ENCODE measurements at places on chromosomes 7 and 10.

DNA sequence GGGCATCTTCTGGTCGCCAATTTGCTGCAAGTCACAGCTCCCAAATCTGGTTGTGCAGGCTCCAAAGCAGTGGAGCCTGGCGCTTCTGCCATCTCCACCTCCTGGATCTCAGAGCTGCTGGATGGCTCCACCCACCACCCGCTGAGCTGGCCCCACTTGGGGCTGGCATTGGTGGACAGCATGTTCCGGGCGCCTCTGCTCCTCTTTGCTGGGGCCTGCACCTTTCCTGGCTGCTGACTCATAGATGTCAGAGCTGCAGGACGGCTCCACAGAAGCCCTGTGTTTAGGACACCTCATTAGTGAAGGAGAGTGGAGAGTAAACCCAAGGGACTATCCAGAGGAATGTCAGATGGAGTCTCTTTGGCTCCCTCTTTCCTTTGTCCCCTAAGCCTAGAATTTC lies 27.4 kb downstream of the MAPK8 start:
- DNase-seq = no peak

DNA sequence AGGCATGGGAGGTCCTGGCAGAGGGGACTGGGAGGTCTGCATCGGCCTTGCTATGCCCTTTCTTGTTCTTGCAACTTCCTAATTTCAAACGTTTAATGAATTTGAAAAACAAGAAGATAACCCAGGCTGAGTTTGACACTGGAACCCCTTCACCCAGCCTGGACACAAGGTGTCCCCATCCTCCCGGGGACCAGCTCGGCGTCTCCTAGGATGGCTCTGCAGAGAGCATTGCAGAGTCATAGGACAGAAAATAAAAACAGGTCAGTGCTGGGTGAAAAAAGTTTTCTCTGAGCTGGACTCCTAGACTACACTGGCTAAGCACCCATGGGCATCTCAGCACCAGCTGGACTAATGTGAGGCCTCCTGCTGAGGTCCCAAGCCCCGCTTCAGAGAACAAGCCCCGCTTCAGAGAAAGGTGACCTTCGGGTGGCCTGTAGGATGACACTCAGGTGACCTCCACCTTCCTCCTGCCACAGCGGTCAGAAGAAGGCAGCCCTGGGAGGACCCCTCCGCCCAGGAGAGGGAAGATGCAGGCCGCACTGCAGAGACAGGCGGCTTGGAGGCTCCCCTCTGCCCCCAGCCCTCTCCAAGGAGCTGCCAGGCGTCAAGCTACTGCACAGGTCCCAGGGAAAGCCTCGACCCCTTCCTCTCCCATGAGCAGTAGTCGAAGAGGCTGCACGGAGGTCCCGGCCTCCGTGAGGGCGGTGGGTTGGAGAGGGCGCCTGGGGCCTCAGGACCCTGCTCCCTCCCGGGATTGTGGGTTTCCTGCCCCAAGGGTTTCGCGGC lies 9.3 kb upstream of the UNCX start:
- peak; percentile 21 for DNase-seq

DNA sequence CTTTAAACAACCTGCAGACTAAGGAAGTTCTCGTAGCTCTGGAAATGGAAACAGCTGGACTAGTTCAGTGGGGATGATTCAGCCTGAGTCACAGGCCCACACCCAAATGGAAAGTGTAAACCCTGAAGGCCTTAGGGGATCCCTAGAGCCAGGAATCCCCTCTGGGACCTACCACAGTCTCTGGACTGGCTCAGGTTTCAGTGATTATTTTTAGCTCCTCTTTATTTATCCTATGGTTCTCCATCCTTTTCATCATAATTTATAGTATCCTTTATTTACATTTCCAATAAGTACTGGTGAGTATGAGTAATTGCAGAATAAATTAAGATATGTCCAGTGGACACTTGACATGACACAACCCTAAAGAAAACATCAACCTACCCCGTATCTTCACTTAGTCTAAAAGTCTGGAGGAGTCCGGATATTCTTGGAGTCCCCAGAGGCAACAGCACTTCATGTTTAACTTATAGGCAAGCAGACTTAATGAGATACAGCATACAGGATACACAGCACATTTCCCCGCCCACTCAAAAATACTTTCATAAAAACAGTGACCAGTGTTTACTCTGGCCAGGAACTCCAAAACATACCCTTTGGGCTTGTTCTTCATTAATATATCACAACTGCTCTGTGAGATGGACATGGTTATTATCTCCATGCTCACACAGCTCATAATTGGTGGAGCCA lies 28.4 kb upstream of the SEMA3E start:
- no peak for DNase-seq

GRCh38 chr7:24885305-24885704 lies 94.7 kb downstream of the OSBPL3 start:
- no peak for DNase-seq

DNA sequence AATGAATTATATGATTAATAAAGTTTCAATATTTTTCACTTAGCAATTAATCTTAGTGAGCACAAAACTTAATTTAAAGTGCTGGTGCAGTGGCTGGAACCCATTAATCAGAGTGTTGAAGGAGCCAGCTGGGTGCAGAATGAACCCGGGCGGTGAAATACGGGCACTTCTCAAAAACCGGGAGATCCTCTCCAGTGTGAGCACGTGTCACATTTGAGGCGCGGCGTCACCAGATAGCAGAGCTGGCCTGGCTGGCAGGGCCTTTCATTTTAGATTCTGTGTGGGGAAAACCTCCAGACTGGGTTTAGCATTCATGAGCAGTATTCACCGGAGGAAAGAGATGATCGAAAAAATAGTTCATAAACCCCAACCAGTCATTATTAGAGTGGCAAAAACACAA lies 34.5 kb upstream of the CTBP2 start:
- DNase-seq = no peak

- DNase-seq = no peak
Observed at GRCh38 chr10:538895-539294, 150.6 kb downstream of the DIP2C start.

DNA sequence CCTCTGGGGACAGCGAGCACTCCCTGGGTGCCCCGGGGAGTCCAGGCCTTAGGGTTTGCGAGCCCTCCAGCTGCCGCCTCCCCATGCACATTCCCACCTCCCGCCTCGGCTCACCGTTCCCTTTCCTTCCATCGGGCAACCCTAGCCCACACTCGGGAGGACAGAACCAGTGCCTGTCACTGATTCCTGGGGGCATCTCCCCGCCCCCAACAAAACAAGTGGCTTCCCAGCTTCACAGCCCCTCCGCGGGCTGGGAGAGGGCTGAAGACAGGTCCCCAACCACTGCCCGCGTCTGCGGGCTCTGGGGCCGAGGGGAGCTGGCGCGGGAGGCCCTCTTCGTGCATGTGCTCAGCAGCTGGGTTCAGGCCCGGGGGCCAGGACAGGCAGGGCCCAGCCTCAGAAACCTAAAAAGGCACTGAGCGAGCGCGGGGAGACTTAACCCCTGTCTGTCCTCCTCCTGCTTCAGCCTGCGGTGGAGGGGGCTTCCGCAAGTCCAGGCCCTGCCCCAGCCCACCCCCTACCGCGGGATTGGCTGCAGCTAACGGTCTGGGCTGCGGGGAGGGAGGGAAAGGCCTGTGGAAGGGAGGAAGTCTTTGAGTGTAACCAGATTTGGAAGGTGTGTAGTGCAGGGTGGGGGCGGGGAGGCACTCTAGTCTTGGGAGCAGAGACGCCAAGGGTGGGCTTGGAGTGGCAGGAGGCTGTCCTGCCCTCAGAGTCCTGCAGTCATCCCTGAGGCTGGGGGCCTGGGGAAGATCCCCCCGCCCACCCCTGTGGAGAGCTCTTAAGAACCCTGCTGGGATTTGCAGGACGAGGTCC lies 1.2 kb downstream of the FLNC start:
- DNase-seq = no peak

DNA sequence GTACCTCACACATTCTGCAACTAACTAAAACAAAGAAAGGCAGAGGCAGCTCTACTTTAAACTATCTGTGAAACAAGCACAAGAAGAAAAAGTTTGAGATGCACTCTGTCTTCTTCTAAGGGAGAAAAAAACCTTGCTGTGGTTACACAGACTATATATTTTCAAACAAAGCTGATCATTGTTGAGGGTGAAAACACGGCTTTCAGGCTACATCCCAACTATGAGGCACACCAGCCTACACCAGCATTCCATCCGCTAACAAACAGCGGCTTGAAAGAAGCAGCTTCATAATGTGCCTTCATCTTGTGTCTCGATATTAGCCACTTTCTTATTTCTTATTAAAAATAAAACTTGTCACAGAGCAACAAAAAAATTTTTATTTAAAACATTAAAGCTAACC lies 79.1 kb downstream of the USP6NL start:
- DNase-seq = peak; percentile 58

DNA sequence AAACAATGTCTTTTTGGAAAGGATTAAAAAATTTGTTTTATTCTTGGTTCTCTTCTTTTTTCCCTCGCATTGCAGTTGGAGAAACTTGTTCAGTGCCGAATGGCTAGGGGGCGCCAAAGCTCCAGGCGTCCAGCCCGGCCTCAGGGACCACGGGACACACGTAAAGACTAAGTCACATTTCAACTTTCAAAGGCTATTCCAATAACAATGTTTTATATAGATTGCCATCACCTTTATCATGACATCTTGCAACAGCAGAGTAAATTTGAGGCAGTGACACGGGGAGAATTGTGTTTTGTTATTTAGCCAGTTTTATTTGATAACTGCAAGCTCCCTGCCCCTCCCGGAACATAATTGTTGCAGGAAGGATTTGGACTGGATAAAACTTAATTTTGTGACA lies 2.2 kb upstream of the IGFBP3 start:
- DNase-seq = peak; percentile 76

- no peak for DNase-seq
Observed at GRCh38 chr10:29026802-29027580, 261.9 kb upstream of the LYZL1 start.

- DNase-seq = no peak
Observed at GRCh38 chr10:34507217-34507616, 307.9 kb downstream of the PARD3 start.

- peak; percentile 37 for DNase-seq
Observed at GRCh38 chr10:63133821-63134557, 861 bp downstream of the NRBF2 start.

DNA sequence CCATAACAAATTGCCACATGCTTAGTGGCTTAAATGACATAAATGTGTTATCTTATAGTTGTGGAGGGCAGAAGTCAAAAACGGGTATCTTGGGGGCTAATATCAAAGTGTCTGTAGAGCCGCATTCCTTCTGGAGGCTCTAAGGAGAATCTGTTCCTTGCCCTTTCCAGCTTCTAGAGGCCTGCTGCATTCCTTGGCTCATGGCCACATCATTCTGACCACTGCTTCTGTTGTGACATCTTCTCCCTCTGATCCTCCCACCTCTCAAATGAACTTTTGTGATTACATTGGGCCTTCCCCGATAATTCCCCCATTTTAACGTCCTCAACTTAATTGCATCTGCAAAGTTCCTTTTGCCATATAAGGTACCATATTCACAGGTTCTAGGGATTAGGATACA lies 76.1 kb downstream of the CYP26A1 start:
- DNase-seq = no peak

DNA sequence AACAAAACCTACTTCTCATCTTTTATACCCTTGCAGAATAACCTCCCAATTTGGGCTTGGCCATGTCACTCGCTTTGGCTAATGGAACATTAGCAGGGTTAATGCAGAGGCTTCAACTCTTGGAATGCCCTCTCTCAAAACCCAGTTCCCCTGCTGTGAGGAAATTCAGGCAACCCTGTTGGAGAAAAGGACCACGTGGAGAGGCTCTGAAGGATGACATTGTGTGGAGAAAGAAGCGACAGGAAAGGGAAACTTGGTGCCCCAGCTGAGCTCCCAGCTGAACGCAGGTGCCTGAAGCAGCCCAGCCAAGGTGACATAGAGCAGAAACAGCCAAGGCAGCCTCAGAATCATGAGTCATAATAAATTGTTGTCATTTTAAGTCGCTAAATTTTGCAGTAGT lies 214.2 kb upstream of the GHITM start:
- DNase-seq = no peak

GRCh38 chr7:121761399-121761798 lies 111.6 kb upstream of the PTPRZ1 start:
- DNase-seq = no peak

DNA sequence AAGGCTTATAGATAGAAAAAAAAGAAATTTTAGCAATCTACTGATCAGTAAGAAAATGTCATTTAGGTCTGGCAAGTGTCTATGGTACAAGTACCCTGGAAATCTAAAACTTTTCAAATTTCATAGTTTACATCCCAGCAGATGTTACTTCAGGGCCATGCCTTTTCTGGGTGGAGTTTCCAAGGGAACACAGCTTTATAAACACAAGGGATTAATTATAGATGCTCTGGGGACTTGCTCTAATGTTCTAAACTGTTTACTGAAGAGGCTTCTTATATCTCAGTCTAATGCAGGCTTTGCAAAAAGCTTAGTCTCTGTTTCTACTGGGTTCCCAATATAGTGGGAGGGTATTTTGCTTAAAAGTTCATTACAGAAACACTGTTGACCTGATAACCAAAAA lies 3.1 kb downstream of the CD36 start:
- DNase-seq = no peak

DNA sequence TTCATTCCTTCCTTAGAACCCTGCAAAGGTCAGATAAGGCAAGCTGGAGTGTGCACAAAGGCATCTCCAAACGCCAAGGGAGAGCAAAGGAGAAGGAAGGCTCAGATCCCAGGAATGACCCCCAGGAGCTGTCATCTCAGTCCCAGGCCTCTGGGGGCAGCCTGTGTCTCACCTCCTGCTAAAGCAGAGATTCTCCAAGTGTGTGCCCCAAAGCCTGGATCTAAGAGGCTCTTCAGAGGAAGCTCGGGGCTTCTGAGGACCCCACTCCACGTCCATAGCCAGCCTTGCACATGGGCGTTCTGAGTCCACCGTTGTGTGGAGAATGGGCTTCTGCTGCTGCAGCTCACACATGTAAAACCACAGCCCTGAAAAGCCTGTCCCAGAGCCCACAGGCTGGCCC lies 5.1 kb upstream of the GRID1 start:
- DNase-seq = no peak

GRCh38 chr7:129351320-129351719 lies 82.9 kb upstream of the STRIP2 start:
- peak; percentile 23 for DNase-seq

DNA sequence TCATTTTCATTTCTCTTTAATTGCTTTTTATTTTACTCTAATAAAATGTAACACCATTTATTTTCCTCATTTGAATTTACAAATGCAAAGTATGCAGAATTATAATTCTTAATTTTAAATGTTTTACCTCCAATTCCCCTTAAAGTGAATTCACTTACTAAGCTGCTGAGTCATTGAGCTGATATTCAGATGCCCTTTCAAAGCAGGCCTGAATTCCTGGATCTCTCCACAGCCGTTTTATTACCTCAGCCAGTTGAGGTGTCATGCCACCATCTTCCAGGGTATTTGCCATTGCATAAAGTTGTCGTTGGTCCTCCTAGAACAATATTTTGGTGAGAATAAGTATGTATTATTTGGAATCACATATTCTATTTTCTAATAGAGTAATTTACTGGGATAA lies 33.2 kb downstream of the GNAT3 start:
- DNase-seq = no peak

- no peak for DNase-seq
Observed at GRCh38 chr10:2048337-2048973, 311.1 kb upstream of the ADARB2 start.

- no peak for DNase-seq
Observed at GRCh38 chr7:36726806-36727503, 2.7 kb upstream of the AOAH start.

- DNase-seq = no peak
Observed at GRCh38 chr7:135673360-135673706, 11.0 kb downstream of the STMP1 start.

- DNase-seq = no peak
Observed at GRCh38 chr7:139523199-139523941, at the start of gene CLEC2L. TSS of gene CLEC2L (plus strand) at chr7:139523685. CDS start at chr7:139523928, 243 bp downstream.

- DNase-seq = peak; percentile 40
Observed at GRCh38 chr10:11551916-11552602, 59.4 kb downstream of the USP6NL start.
